Tibial nerve (tissue), 4 donors: ENCODE measurements at places on chromosomes 16 and 17.

DNA sequence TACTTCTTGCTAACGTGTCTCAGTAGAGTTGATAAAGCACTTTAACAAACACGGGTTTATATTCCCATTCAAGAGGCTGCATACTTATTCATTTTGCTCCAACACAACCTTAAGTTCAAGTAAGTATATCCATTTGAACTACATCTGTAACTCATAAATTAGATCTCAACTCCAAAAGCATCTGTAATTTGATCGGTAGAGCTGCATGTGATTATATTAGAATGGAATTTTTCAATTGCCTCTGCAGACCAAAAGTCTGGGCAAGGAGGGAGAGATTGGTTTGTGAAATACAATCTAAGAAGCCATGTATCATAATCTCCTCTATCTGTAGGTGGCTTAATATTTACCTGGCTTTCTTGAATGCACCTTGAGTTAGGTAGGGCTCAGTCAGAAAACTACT lies 371.0 kb downstream of the RBFOX1 start:
- no peaks in the 10 kb centered on the region for H3K4me1 ChIP-seq
- no peak overlapping the region for H3K4me3 ChIP-seq
- H3K27me3 ChIP-seq, result no peaks in the 10 kb centered on the region
- no peak for DNase-seq

- no peak for DNase-seq
- no peaks in the 10 kb centered on the region for H3K4me1 ChIP-seq
- H3K27me3 ChIP-seq, result no peaks in the 10 kb centered on the region
- H3K36me3 ChIP-seq, result no peaks in the 10 kb centered on the region
- H3K27ac ChIP-seq, result no peak overlapping the region
- no peak overlapping the region for H3K4me3 ChIP-seq
Observed at GRCh38 chr16:82935766-82936165, 309.0 kb downstream of the CDH13 start.

GRCh38 chr17:83042522-83043158 lies 36.8 kb upstream of the METRNL start:
- H3K4me1 ChIP-seq, result no peaks in the 10 kb centered on the region
- H3K36me3 ChIP-seq, result peaks cover 66% of the 10 kb centered on the region
- H3K27ac ChIP-seq, result no peak overlapping the region
- no peak overlapping the region for H3K4me3 ChIP-seq
- no peak for DNase-seq
- H3K27me3 ChIP-seq, result no peaks in the 10 kb centered on the region

DNA sequence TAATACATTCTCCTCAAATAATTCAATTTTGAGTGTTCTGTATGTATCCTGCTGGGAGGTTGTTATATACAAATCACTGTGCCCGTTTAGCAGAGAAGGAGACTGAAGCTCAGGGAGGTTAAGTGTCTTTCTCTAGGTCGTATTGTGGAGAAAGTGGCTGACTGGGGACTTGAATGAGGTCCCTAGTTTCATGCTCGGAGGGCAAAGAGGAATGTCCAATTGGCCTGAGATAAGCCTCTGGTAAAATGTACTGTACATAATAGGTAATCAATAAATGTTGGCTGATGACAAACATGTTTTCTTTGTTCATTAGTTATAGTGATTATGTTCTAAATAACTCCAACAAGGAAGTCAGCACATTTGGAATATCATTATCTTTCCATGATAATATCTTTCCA lies 442.6 kb downstream of the UTP18 start:
- H3K36me3 ChIP-seq, result no peaks in the 10 kb centered on the region
- H3K27ac ChIP-seq, result peak overlapping the region; percentile 22
- no peak overlapping the region for H3K4me3 ChIP-seq

GRCh38 chr16:83606486-83607030 lies 201.2 kb upstream of the HSBP1 start:
- no peaks in the 10 kb centered on the region for H3K4me1 ChIP-seq
- H3K27ac ChIP-seq, result no peak overlapping the region
- no peaks in the 10 kb centered on the region for H3K27me3 ChIP-seq
- H3K4me3 ChIP-seq, result no peak overlapping the region
- H3K36me3 ChIP-seq, result no peaks in the 10 kb centered on the region

DNA sequence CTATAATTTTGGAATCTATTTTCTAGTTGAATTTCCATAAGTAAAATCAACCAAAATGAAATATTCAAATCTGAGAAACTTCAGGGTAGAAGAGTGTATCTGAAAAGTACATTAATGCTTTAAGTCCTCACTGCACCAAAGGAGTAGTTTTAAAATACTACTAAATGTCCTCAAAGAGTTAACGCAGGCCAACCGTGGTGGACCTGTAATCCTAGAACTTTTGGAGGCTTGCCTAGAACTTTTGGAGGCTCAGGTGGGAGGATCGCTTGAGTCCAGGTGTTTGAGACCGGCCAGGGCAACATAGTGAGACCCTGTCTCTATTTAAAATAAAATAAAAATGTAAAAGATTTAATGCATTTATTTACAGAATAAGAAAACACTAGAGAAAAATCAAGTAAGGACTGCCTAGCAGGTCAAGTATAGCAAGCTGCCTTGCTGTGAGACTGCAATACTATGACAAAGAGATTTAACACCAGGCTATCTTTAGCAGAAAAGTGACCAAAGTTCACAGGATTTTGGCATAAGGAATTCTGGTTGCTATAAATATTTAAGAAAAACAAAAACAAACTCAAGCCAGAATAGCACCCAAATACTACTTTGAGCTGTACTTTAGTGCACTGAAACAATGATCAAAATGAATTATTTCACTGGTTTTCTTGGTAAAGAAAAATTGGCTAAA lies 41.0 kb downstream of the CHCT1 start:
- no peaks in the 10 kb centered on the region for H3K27me3 ChIP-seq
- H3K36me3 ChIP-seq, result peaks cover 10% of the 10 kb centered on the region
- H3K4me1 ChIP-seq, result peaks cover 14% of the 10 kb centered on the region
- no peak for DNase-seq
- H3K27ac ChIP-seq, result no peak overlapping the region

DNA sequence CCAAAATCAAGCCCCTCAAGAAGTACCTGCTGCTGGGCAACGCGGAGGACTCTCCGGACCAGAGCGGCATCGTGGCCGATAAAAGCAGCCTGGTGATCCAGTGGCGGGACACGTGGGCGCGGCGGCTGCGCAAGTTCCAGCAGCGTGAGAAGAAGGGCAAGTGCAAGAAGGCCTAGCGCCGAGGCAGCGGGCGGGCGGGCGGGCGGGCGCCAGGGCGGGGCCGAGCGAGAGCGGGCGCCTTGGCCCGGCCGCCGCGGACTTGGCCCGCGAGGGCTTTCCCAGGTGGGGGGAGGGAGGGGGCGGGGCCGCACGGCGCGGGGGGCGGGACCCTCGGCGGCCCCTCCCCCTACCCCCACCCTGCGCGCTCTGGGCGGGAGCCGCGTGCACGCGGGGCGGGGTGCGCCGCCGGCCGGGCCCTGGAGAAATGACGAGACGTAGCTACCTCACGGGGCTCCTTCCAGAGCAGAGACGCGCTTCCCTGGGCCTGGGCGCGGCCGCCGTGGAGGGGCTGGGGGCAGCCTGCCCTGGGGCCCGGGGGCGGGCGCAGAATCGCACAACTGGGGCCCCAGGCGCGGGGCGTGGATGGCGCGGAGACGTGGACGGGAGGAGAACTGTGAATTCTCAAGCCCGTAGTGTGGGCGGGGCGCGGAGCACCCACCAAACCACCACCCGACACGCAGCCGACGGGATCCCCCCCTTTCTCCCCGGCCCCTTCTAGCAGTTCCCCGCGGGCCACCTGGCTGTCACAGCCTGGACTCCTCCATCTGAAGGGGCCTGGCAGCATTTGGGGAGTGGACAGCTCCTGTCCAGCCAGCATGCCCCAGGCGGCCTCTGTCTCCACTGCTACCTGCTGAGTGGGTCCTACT lies 218.7 kb downstream of the NTN1 start:
- H3K4me1 ChIP-seq, result no peaks in the 10 kb centered on the region
- H3K36me3 ChIP-seq, result no peaks in the 10 kb centered on the region
- H3K27me3 ChIP-seq, result no peaks in the 10 kb centered on the region

DNA sequence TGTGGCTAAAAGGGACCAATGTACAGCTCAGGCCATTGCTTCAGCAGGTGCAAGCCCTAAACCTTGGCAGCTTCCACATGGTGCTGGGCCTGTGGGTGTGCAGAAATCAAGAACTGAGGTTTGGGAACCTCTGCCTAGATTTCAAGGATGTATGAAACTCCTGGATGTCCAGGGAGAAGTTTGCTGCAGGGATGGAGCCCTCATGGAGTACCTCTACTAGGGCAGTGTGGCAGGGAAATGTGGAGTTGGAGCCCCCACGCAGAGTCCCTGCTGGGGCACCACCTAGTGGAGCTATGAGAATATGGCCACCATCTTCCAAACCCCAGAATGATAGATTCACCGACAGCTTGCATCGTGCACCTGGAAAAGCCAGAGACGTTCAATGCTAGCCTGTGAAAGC lies 13.0 kb downstream of the EFCAB5 start:
- H3K27ac ChIP-seq, result no peak overlapping the region
- no peaks in the 10 kb centered on the region for H3K4me1 ChIP-seq
- no peaks in the 10 kb centered on the region for H3K27me3 ChIP-seq
- H3K4me3 ChIP-seq, result no peak overlapping the region
- no peak for DNase-seq

DNA sequence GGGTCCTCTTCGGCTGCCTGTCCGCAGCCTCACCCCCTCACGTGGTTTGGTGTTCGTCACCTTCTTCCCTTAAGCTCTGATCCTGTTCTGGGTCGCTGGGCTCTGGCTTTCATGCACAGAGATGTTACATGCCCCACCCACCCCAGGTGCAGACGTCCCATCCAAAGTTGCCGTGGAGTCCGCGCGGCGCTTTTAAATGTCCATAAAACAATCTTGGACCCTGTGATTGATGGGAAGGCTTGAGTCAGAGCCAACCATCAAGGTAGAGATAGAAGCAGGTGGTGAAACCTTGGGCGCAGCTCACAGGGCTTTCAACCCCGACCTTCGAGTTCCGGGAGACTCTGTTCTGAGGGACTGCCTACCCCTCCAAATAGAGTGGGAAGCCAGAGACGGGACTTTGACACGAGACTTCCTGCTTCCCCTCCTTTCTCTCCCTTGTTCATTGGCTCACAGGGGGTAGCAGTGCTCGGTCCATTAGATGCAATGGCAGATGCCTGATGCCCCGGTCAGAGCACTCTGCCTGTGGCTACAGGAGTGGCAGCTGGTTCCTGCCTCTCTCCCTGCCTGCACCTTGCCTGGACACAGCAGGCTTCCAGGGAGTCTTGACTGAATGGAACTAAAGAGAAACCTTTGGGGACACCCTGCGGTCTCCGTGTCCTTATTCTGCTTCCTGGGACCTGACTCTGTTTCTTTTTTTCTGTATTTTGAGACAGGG lies 4.0 kb downstream of the ENGASE start:
- no peak for DNase-seq
- peaks cover 10% of the 10 kb centered on the region for H3K36me3 ChIP-seq
- no peak overlapping the region for H3K4me3 ChIP-seq
- H3K4me1 ChIP-seq, result peaks cover 12% of the 10 kb centered on the region

DNA sequence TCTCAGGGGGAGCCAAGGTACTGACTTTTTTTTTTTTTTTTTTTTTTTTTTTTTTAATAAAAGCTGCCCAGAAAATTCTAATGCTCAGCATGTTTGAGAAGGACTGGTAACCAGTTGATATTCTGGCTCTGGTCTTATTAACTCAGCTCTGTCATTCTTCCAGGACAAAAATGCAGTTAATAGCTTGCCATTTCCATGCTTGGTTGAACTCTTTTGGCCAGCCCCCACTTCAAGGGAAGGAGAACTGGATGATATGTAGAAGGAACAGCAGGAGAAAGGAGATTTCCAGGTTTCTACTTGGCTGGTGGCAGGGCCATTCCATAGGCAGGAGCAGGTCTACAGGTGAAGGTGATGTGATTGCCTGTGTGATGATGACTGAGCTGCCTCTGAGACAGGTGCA lies 59.2 kb upstream of the TANC2 start:
- no peaks in the 10 kb centered on the region for H3K27me3 ChIP-seq
- H3K4me3 ChIP-seq, result no peak overlapping the region
- H3K36me3 ChIP-seq, result no peaks in the 10 kb centered on the region
- DNase-seq, result no peak
- no peaks in the 10 kb centered on the region for H3K4me1 ChIP-seq
- H3K27ac ChIP-seq, result no peak overlapping the region

DNA sequence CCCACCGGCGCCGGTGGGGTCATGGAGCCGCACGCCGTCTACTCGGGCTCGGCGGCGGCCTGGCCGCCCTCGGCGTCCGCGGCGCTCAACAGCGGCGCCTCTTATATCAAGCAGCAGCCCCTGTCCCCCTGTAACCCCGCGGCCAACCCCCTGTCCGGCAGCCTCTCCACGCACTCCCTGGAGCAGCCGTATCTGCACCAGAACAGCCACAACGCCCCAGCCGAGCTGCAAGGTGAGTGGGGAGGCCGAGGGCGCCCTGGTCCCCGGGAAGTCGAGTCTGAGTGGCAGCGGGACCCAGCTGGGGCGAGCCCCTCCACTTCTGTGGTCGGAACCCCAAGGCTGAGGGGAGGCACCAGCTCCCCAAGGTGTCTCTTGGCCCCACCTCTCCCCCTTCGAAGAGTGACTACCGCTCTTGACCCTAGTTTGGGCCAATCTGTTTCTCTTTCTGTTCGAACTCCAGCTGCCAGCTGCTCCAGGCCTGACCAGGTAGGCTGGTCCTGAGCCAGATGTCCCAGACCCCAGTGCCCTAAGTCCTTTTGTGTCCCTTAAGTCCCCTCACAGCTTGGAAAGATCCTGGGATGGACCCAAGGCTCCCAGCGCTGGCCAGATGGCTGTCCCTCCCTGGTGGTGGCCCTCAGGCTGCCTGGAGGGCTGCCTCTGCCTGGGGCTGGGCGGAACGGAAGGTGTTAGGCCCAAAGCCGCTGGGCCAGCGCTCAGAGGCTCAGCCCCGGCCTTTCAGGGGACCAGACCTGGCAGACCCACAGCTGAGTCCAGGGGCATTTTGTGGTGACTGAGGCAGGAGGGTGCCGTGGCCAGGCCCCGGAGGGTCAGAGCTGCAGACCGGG lies 1.2 kb downstream of the FOXF1 start:
- no peak overlapping the region for H3K27ac ChIP-seq
- H3K4me3 ChIP-seq, result no peak overlapping the region
- peaks cover 27% of the 10 kb centered on the region for H3K4me1 ChIP-seq
- no peak for DNase-seq

GRCh38 chr17:44561237-44561623 lies 3.9 kb downstream of the FZD2 start:
- H3K27me3 ChIP-seq, result peaks cover 10% of the 10 kb centered on the region
- H3K36me3 ChIP-seq, result no peaks in the 10 kb centered on the region
- H3K27ac ChIP-seq, result no peak overlapping the region
- no peak overlapping the region for H3K4me3 ChIP-seq
- no peak for DNase-seq
- no peaks in the 10 kb centered on the region for H3K4me1 ChIP-seq

DNA sequence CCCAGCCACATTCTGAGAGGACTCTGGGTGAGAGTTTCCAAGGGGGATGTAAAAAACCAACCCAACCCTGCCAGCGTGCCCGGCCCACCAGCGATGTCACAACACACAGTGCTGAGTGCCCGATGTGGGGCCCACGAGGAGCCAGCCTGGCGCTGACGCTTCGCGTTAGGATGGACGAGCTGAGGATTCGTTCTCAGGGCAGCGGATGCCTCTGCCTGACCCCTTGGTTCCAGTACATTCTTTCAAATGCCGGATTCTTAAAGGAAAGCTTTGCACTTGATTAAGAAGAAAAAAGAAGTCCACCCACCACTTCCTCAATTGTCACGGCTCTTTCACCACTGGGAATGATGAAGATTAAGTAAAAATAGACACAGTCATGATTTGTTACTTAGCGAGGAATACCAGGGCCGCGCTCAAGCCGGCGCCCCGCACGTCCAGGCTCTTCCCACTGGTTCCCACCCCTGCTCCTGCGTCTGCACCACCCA lies 79.4 kb downstream of the IRF8 start:
- no peak overlapping the region for H3K27ac ChIP-seq
- H3K4me1 ChIP-seq, result no peaks in the 10 kb centered on the region
- H3K36me3 ChIP-seq, result no peaks in the 10 kb centered on the region
- H3K27me3 ChIP-seq, result no peaks in the 10 kb centered on the region
- H3K4me3 ChIP-seq, result no peak overlapping the region
- no peak for DNase-seq
